ENCODE measurements at places on chromosomes 12 and 14. TPM values are rescaled to one million over a fixed set of nuclear protein-coding genes. Genes with fewer than 3 reads are reported as not detected.

DNA sequence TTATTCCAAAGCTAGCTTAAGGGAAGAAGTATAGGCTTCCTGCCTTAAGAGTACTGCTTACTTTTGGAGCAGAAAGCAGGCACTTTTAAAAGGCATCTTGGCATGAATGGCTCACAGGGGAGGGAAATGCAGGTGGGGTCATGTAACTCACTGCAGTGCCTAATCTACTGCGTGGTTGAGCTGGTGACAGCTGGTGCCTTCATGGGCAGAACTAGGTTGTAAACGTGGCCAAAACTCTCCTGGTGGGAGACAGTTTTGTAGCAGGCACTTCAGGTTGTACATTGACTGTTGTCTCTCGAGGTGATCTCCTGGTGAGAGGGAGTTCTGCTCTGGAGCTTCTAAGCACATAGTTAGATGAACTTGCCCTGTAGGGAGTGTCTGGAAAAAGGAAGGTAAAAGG, 962.5 kb downstream of the DIO2 start:
- DNase-seq = no peak
- no peaks in the 10 kb centered on the region for H3K36me3 ChIP-seq
- H3K4me1 ChIP-seq = no peaks in the 10 kb centered on the region
- H3K27me3 ChIP-seq = no peaks in the 10 kb centered on the region
- no peak overlapping the region for H3K27ac ChIP-seq

DNA sequence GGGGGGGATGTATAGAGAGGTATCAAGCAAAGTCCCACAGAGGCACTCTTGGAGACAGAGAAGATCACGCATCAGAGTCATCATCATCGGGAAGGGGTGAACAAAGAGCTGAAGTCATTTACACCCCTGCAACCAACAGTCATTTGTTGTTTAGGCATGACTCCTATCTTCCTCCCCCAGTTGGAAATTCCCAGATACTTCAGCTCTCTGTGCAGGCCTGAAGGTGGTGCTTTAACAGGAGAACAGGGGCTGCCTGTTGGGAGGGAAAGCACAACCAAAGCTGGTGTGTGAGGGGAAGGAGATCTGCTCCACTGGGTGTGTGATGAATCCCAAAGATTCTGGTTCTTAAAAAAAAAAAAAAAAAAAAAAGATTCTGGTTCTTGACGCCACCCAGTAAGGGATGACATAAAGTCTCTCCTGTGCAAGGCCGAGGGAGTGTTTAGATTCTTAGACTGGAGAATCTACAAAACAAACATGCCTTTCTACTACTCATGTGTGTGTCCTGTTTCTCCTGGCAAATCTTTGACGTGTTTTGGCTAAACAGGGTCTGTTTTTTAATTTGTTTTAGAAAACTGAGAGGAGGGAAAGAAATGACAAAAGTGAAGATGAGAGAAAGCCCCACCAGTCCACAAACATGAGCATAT, 121.0 kb upstream of the ARHGAP5 start:
- peaks cover 9% of the 10 kb centered on the region for H3K4me1 ChIP-seq
- H3K36me3 ChIP-seq = no peaks in the 10 kb centered on the region
- H3K27ac ChIP-seq = no peak overlapping the region
- no peaks in the 10 kb centered on the region for H3K27me3 ChIP-seq
- no peak overlapping the region for H3K4me3 ChIP-seq

DNA sequence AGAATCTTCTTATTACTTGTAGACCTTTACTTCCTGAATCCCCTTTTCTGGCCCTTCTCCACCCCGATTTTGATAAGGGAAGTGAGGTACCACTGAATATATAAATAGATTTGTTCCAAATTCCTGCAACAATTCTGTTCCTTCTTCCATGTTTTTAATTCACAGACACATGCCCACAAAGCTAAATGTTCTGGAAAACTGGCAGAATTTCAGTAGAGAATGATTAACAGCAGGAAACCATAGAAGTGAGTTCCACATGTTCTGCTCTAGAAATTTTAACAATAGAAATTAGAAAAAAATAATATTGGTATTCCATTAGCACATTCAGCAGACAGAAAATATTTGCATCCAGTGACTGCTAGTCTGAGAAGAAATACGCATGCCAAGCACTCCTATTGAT, 139.6 kb downstream of the SLC2A13 start:
- DNase-seq = no peak
- no peaks in the 10 kb centered on the region for H3K4me1 ChIP-seq
- H3K4me3 ChIP-seq = no peak overlapping the region

DNA sequence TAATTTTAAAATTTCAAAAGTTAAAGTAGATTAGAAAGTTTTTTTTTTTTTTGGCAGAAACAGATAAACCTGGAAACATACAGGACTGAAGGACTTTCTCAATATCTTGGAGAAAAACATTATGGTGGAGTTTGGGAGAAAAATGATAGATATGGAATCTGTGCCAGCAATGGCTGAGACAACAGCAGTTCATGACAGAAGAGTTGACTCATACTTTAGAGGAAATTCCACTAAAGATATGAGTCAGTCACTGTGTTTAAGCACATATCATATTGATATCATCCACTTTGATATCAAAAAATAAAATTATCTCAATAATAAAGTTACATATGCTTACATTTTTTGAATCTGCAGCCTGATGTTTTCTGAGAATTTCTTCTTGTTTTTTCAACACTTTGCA, 193.9 kb upstream of the OR4E1 start:
- DNase-seq = peak; percentile 23
- no peaks in the 10 kb centered on the region for H3K27me3 ChIP-seq
- H3K4me3 ChIP-seq = no peak overlapping the region
- H3K36me3 ChIP-seq = no peaks in the 10 kb centered on the region
- H3K27ac ChIP-seq = no peak overlapping the region

DNA sequence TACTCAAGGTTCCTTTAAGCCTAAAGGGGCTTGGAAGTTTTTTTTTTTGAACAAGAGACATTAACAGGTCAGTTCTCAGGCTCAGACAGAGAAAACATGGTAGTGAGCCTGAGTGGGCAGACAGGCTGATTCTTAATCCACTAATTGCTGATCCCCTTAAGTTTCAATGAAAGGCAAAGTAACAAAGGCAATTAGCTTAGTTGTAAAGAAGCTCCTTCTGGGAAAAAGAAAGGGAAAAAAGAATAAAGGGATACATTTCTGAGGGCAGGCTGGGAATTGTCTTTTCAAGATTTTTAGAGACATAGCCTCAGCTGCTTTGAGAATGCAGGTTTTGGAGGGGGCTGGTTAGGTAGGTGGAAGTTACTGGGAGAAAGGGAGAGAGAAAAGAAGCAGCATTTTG, 133.8 kb downstream of the CFAP54 start:
- no peak for DNase-seq
- no peak overlapping the region for H3K27ac ChIP-seq
- no peaks in the 10 kb centered on the region for H3K4me1 ChIP-seq
- no peak overlapping the region for H3K4me3 ChIP-seq

GRCh38 chr12:26799741-26800140, 33.3 kb downstream of the ITPR2 start:
- DNase-seq = no peak
- H3K27me3 ChIP-seq = no peaks in the 10 kb centered on the region
- no peak overlapping the region for H3K27ac ChIP-seq
- no peaks in the 10 kb centered on the region for H3K36me3 ChIP-seq
- H3K4me3 ChIP-seq = no peak overlapping the region

GRCh38 chr14:105212541-105213300, 31.6 kb upstream of the NUDT14 start:
- H3K27ac ChIP-seq = no peak overlapping the region
- H3K4me3 ChIP-seq = no peak overlapping the region
- no peaks in the 10 kb centered on the region for H3K4me1 ChIP-seq
- H3K27me3 ChIP-seq = no peaks in the 10 kb centered on the region
- DNase-seq = no peak

DNA sequence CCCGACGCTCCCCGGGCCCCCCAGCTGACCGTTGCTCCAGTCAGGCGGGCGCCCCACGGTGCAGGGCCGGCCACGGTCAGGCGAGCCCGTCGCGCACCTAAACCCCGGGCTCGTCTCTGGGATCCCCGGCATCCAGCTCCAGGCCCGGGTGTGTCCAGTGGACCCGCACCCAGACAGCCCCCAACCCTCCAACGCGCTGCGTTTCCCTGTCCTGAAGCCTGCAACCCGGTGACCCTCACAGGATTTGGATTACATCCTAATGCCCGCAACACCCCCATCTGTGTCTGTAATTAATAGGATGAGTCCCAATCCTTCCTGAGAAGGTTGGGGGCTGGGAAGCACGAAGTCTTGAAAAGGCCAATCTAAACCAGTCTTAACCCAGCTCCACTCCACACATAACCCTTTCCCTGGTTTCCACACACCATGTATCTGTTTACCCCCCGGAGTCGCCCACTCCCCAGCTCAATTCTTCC, 10.4 kb downstream of the CPNE6 start:
- no peaks in the 10 kb centered on the region for H3K36me3 ChIP-seq
- H3K4me1 ChIP-seq = peaks cover 2% of the 10 kb centered on the region
- H3K27ac ChIP-seq = no peak overlapping the region
- no peak for DNase-seq

DNA sequence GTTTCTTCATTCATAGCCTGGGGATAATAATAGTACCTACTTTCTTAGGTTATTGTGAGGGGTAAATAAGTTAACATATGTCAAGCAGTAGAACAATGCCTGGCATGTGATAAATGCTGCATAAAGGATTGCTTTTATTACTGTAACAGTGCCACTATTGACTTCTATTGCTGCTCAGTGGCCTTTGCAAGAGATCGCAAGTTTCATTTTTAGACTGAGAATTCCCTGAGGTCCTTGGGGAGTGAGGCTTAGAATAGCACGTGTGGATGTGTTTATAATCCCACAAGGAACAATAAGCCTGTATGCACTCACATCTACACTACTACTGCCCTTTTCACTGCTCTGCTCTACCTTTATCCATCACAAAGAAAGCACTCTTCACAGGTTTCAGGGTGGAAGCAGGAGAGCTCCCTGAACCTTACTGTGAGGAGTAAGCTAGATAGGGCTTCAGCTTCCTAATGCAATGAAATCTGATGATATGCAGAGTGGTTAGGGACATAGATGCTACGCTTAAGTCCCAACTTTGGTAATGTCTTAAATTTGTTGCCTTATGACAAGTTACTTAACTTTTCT, 302.6 kb downstream of the SNAPC1 start:
- no peaks in the 10 kb centered on the region for H3K36me3 ChIP-seq
- H3K4me3 ChIP-seq = no peak overlapping the region
- H3K27ac ChIP-seq = no peak overlapping the region

DNA sequence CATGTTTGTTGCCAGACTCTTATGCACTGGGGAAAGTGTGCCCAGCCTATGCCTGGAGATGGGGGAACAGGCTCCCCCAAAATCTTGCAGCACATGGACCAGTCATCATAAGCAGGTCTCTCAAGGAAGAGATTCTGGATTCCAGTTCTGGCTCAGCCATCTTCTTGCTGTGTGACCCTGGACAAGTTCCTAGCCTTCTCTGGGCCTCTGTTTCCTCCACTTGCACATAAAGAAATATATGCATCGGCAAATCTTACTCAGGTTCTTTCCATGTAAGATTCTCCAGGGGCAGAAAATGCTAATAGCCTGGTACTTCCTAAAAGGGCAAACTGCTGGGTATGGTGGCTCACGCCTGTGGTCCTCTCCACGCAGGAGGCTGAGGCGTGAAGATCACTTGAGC, 7.2 kb downstream of the OAS3 start:
- H3K27me3 ChIP-seq = no peaks in the 10 kb centered on the region
- H3K4me3 ChIP-seq = no peak overlapping the region
- no peak for DNase-seq
- H3K27ac ChIP-seq = no peak overlapping the region

DNA sequence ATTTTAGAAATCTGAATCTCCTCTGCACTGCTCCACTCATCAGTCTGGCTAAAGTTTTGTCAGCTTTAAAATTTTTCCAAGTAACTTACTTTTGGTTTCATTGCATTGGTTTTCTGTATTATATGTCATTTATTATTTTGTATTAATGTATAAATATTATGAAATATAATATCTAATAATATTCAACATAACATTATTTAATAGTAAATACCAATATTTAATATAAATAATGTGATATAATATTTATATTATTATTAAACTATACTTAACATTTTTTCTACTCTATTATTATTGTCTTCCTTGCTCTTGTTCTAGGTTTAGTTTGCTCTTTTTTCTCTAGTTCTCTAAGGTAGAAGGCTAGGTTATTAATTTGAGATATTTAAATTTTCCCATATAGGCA, 512.1 kb downstream of the AACS start:
- H3K27me3 ChIP-seq = no peaks in the 10 kb centered on the region
- H3K27ac ChIP-seq = no peak overlapping the region
- H3K4me3 ChIP-seq = no peak overlapping the region
- no peaks in the 10 kb centered on the region for H3K36me3 ChIP-seq

DNA sequence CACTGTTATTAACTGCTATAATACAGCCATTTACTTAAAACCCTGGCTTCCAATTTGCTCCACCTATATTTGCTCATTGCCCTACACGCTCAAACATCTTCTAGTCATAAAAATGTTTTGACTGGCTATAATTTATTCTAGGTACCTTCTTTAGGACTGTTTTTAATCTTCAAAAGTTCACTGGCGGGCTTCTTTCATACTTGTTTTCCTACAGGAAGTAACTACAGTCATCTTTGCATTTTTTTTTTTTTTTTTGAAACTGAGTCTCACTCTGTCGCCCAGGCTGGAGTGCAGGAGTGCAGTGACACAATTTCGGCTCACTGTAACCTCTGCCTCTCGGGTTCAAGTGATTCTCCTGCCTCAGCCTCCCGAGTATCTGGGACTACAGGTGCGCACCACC, 32.5 kb downstream of the MPHOSPH9 start:
- H3K36me3 ChIP-seq = peaks cover 22% of the 10 kb centered on the region
- no peak for DNase-seq
- no peaks in the 10 kb centered on the region for H3K27me3 ChIP-seq

DNA sequence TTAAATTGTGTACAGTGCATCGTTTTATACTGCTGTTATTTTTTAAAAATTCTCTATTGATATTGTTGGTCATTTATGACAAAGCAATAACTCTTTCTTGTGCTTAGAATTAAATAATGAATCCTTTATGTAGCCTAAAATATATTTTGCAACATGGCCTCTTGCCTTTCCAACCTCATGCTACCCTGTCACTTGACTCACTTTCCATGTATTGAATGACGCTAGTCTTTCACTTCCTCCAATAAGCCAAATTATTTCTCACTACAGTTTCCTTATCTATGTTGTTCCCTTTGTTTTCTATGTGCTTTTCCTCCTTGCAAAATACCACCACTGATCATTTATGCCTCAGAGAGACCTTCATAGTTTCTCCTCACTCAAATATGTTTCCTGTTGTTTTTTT, 16.3 kb upstream of the EPYC start:
- no peaks in the 10 kb centered on the region for H3K27me3 ChIP-seq
- no peak overlapping the region for H3K4me3 ChIP-seq
- H3K4me1 ChIP-seq = peaks cover 2% of the 10 kb centered on the region
- no peaks in the 10 kb centered on the region for H3K36me3 ChIP-seq
- H3K27ac ChIP-seq = no peak overlapping the region

Gene RNASE1
- not detected for total RNA-seq

Gene HSPB8
- total RNA-seq = 12.9 TPM

Gene C3AR1
- total RNA-seq = 0.28 TPM

Gene OTOGL
- total RNA-seq = 0.28 TPM

Gene DLK1
- not detected for total RNA-seq

Data from IMR-90 (cell line).